ENCODE measurements at places on chromosomes 2 and 18. TPM values are rescaled to one million over a fixed set of nuclear protein-coding genes. Genes with fewer than 3 reads are reported as not detected.

TNFRSF11A gene
- polyA plus RNA-seq, result 2.4 TPM

GRCh38 chr2:190627448-190628412 lies 21.2 kb upstream of the NAB1 start:
- DNase-seq, result peak; percentile 34

GRCh38 chr2:23399674-23400261 lies 14.8 kb downstream of the KLHL29 start:
- DNase-seq, result no peak

VSNL1 gene
- 3.7 TPM for polyA plus RNA-seq

DNA sequence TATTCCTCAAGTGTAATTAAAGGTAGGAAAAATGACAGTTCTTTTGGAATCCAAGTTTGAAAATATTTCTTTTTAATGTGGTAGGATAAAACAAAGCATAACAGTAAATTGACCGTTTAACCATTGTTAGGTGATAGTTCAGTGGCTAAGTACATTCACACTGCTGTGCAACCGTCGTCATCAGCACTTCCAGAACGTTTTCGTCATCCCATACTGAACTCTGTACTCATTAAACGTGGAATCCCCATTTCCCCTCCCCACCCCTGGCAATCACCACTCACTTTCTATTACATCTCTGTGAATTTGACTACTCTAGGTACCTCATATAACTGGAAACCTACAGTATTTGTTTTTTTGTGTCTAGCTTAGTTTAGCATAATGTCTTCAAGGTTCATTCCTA lies 32.9 kb upstream of the FZD5 start:
- DNase-seq, result no peak

DNA sequence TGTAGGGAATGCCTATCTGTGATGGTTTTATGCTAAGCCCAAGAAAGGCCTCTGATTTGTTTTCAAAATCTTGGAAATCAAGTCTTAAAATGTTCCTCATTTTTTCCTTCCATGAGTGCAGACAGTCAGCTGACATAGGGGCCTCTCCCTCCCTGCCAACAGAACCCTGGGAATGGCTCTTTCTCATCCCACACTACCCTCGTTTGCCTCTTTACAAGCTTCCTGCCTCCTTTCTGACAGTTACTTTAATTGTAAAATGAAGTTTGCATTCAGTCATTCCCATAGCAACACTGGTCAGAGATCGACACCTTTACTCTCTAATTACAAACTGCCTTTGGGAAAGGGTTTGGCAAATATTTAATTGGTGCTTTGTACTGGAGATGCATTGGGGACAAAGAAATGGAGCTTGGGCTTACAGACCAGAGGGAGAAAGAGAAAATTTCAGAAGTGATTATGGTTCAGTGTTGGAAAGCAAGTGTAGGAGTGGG lies 25.4 kb downstream of the KIF5C start:
- DNase-seq, result no peak

DNA sequence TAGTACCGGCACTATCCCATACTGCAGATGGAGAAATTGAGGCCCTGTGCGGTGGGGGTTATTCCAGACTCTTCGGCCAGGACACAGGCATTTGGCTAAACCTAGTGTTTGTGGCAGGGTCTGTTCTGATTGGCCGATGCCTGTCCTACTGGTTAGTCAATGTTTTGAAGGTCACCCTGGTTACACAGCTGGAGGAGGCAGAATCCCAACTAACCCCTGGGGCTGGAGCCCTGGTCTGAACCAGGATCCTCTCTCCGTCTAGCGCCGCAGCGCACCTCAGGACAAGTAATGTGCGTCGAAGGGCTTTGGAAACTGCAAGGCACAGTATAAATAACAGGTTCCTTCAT lies 19.4 kb downstream of the TEX44 start:
- no peak for DNase-seq
